ENCODE measurements at places on chromosomes 12 and 14.

DNA sequence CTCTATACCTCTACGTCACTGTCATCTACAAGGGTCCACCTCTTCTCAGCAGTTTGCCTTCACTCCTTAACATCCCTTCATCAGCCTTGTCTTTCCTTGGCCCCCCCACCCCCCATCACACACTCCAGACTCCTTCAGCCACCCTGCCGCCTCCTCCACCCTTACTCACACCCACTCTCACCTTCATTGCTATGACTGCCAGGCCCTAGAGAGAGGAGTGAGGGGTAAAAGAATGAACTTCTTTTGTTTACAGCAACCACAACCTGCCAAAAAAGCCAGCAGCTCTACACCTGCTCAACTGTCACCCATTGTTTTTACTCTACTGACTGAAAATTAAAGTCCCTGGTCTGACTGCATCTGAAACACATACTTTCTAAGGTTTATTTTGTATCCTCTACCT is 112.8 kb downstream of the DUSP6 start:
- DNase-seq, result no peak

GRCh38 chr14:52244328-52244727 is 23.2 kb upstream of the PTGDR start:
- no peak for DNase-seq

DNA sequence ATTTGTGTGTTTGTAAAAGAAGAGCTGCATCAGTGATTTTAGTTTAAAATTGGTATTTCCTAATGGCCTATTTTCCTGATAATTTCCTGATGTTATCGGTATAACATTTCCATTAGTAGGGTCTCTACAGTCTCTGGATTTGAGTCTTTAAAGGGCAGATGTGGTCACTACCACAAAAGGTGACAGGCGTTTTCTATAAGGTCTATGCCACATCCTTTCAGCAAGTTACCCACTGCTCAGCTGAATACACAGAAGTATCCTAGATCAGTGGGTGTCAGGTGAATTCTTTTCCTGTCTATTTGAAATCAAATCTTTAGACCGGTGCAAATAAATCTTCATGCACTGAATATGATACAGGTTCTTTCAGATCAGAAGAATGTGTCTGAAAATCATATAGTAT is 90.2 kb downstream of the LIN7A start:
- DNase-seq, result no peak

- no peak for DNase-seq
These were observed 22.4 kb upstream of the CLEC2D start for GRCh38 chr12:9646794-9647781.

GRCh38 chr14:23299211-23299957 is 3.3 kb downstream of the PPP1R3E start:
- DNase-seq, result no peak

DNA sequence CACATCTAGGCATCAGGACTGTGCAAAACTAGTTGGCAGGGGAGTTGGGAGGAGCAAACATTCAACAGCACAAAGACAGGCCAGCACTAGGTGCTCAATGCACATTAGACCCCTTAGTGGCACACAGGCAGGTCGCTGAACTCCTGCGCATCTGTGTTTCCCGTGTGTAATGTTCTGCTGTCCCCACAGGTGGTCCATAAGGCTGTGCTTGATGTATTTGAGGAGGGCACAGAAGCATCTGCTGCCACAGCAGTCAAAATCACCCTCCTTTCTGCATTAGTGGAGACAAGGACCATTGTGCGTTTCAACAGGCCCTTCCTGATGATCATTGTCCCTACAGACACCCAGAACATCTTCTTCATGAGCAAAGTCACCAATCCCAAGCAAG is 11.2 kb downstream of the SERPINA3 start:
- no peak for DNase-seq

GRCh38 chr14:93923626-93924025 is 3.5 kb upstream of the FAM181A start:
- DNase-seq, result no peak
